Effector CD4-positive, alpha-beta T cell (primary cell): ENCODE measurements at places on chromosomes 12 and 14.

- no peak for DNase-seq
These were observed 108.9 kb downstream of the PDE3A start for GRCh38 chr12:20477255-20477654.

DNA sequence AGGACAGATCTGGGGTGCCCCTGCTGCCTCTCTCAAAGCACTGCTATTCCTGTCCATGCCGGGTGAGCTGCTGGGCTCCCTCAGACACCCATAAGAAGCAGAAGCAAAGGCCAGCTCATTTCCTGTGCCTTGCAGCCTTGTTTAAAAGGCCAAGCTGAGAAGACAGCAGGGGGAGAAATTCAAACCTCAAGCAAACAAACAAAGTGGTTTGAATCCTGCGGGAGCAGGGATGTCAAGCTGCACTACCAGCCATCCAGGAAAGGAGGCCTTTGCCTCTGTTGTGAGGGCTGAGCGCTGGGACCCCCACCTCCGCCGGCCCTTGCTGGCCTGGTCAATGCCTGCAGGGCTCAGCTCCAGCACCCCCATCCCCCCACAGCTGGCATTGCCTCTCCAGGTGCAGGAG, 176.5 kb downstream of the PIWIL1 start:
- no peak for DNase-seq

- DNase-seq = no peak
These were observed 57.3 kb downstream of the AVPR1A start for GRCh38 chr12:63093711-63094110.

DNA sequence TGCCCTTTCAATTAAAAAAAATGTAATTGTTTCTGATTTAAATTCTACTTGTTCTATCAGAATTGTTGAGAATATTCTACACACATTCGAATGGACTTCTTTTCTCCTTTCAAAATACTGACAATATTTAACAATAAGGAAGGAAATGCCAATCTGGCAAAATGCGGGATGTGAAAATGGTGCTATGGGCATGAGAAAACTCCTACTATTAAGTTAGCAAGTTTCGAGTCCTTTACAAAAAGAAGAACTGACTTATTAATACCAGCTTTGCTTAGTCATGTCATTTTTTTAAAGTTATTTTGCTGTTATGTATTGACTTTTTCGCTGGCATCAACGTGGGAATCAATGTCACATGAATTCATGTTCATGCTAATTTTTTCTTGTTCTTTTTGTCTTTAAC, 31.7 kb upstream of the ARL1 start:
- no peak for DNase-seq

- no peak for DNase-seq
These were observed 17.0 kb upstream of the IRF2BPL start for GRCh38 chr14:77045238-77046162.

DNA sequence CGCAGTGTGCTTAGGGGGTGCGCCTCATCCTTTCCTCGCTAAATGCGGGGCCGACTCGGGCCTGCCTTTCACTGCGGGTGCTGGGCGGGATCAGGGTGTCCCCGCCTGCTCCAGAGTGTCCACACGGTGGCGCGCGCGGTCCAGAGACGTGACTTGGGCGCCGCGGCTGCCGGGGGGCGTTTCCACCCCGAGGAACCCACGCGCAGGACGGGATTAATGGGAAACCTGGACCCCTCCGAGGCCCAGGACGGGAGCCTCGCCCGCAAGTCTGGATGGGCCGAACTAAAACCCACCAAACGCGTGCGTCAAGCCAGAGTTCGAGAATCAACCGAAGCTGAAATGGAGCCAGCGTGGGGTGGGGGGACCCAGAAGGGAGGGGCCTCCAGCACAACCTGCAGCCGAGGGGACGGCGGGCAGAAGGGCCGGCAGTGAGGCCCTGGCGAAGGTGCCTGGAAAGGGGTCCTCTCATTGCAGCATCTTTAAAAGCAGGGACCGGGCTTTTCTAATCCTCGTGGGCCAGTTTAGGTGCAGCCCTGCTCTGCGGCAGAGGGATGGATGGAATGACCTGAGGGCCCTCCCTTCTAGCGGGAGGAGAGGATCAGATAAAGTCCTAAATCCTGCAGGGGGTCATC, 93.3 kb downstream of the NINJ2 start:
- DNase-seq = peak; percentile 87

DNA sequence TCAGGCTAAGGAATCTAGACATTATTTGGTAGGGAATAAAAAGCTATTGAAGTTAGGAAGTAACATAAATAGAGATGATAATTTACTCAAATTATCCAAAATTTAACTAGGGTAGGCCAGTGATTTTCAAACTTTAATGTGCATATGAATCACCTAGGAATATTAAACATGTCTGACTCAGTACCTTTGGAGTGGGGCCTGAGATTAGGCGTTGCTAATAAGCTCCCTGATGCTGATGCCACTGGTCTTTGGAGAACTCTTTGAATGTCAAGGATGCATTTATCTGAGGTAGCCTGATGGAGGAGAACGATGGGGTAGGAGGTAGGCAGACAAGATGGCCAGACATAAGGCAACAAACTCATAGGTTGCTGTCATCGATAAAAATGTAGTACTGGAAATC, 33.2 kb downstream of the EFCAB11 start:
- no peak for DNase-seq

DNA sequence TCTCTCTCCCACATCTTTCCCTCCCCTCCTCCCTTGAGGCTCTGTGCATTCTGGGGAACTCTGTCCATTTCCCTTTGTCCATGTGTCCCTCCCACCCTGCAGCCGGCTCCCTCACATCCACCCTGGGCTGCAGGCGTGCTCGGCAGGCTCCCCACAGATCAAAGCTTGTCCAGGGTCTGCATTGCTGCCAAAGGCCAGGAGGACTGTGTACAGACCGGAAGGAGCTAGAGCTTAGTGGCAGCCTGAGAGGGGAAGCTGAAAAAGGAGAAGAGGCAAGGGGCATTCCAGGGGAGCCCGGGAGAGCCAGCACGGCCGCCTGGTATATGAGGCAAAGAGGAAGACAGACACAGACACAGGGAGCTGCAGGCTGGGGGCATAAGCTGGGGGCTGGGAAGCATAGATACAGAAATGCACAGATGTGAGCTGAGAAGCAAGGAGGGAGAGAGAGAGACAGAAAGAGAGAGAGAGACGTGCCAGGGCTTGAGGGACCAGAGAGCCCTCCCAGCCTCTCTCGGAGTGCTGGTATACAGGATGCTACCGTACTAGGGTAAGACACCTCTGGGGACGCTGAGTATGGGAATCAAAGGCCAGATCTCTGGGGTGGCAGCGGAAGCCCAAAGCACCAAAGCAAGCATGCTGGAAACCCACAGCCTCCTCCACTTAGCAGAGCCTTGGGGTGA, 3.3 kb downstream of the CD4 start:
- DNase-seq = peak; percentile 28

DNA sequence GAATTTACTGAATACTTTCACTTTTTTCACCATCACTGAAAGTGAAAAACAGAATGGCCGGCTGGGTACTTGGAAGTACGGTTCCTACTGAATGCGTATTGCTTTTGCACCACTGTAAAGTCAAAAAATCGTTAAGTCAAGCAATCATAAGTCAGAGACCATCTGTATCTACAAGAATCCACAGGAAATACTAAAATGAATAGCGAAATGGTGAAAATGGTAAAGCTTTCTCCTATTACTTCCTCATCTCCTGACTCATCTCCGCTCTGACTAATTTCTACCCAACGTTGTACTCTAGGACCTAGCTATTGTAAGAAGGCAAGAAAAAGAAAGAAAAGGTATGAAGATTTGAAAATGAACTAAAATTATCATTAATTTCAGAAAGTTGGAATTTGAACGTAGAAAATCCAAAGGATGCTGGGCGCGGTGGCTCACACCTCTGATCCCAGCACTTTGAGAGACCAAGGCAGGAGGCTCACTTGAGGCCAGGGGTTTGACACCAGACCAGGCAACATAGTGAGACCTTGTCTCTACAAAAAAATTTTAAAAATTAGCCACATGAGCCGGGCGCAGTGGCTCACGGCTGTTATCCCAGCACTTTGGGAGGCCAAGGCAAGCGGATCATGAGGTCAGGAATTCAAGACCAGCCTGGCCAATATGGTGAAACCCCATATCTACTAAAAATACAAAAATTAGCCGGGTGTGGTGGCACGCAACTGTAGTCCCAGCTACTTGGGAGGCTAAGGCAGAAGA, 5.3 kb upstream of the CDCA4 start:
- no peak for DNase-seq

GRCh38 chr12:56670836-56671235, 17.2 kb downstream of the PTGES3 start:
- DNase-seq = no peak

GRCh38 chr12:12086362-12086761, 15.6 kb downstream of the BCL2L14 start:
- no peak for DNase-seq

GRCh38 chr12:131808744-131809371, 19.3 kb upstream of the MMP17 start:
- DNase-seq = no peak

GRCh38 chr12:65868133-65868705, 43.9 kb downstream of the HMGA2 start:
- DNase-seq = no peak

DNA sequence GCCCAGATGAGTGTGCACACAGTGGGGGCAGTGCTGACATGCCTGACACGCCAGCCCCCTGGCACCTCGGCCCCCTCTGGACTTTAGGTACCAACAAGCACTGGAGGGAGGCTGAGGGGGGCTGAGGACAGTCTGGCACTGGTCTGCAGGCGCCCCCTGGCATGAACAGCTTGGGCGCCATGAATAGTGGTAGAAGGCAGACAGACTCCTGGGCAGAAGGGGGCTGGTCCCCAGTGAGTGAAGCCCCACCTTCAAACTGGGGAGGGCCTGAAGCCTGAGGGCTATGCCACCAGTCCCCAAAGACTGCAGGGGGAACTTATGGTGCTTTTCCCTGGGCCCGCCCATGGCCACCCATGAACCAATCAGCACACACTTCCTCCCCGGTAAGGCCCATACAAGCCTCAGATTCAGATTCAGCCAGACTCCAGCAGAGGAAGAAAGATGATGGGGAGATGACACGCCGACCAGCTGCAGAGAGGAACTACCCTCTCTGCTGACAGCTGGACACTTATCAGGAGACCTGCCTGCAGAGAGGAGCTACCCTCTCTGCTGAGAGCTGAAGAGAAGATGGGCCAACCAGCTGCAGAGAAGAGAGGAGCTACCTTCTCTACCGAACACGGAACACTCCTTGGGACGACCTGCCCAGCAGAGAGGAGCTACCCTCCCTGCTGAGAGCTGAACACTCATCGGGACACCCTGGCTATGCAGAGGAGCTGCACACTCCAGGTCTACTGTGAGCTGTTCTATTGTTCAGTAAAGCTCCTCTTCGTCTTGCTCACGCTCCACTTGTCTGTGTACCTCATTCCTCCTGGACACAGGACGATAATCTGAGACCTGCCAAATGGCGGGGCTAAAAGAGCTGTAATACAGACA, 324.5 kb downstream of the PCNX1 start:
- no peak for DNase-seq

- DNase-seq = no peak
These were observed 65.0 kb downstream of the TESC start for GRCh38 chr12:117034249-117034648.

DNA sequence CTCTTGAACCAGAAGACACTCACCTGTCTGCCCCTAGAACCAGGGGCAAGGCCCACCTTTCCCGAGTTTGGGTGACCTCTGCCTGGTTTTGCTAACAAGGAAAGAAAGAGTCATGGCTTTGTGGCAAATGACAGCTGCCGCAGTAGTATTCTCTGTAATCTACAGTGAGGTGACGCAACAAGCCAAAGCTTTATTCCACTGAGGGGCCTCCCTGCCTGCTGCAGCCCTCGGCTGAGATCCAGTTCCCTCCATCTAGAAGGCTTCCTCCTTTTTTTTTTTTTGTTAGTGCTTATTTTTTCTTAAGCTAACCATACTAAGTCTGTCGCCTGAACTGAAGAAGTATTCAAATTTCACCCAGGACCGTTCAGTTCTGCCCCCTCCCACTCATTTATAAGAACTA, 142.3 kb upstream of the TMCC3 start:
- no peak for DNase-seq

DNA sequence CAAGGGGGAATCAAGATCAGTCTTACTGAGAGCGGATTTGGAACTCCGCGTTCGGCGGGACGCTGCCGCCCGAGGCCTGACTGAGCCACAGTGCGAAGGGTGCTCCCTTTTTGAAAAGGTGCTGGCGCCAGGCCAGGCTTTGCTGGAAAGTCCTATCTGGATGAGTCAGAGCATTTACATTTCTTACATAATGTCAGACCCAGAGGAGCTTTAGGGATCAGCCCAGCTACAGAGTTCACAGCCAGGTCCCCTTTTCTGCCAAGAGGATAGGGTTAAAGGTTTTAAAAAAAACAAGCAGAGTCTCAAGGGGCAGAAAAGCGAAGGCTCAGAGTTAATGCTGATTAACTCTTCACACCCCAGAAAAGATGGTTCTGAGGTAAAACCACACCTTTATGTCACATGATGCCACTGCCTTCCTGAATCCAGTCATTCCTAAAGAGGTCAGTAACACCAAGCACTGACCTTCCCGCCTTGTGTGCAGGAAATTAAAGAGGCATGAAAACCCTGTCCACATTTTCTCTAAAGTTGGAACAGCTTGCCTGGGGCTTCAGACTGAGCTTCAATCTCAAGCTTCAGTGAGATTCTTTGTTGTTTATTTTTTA, 11.7 kb upstream of the FBXL14 start:
- peak; percentile 36 for DNase-seq

GRCh38 chr14:89654998-89655397, 238.0 kb upstream of the FOXN3 start:
- no peak for DNase-seq

- no peak for DNase-seq
These were observed 129.1 kb upstream of the TBX3 start for GRCh38 chr12:114812858-114813761.

- DNase-seq = no peak
These were observed 270.1 kb downstream of the ADGRD1 start for GRCh38 chr12:131223791-131224225.

DNA sequence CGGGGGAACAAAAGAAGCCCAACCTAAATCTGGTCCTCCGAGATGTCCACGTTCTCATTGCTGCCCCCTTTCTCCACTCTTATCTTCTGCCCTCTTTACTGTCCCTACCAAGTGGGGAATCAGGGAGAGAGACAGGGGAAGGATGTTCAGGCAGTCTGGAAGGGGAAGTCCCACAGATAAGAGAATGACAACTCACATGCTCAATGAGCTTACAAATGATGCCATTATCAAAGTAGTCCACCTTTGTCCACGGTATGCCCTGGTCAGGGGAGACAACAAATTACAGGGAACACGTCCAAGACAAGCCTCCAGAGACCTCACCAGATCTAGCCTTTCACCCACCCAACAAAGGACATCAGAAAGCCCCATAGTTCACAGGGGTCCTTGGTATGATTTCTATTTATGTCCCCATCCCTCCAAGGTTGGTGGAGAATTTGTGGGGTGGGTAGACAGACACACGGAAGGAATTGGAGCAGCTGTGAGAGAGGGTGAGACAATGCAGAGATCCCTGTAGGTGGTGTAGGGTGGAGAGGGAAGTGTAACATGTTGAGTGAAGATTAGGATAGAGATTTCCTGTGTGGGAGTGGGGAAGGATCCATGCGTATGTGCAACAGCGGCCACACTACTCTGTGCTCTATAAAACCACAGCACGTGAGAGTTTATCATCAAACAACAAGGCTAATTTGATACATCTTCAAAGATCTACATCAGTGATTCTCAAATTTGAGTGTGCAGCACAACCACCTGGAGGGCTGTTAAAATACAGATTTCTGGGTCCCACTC, 10.7 kb downstream of the MYO1A start:
- no peak for DNase-seq
